ENCODE measurements at places on chromosomes 3 and 15.
A peak's percentile ranks its signal among the peaks of the same experiment; 100 is the strongest.

DNA sequence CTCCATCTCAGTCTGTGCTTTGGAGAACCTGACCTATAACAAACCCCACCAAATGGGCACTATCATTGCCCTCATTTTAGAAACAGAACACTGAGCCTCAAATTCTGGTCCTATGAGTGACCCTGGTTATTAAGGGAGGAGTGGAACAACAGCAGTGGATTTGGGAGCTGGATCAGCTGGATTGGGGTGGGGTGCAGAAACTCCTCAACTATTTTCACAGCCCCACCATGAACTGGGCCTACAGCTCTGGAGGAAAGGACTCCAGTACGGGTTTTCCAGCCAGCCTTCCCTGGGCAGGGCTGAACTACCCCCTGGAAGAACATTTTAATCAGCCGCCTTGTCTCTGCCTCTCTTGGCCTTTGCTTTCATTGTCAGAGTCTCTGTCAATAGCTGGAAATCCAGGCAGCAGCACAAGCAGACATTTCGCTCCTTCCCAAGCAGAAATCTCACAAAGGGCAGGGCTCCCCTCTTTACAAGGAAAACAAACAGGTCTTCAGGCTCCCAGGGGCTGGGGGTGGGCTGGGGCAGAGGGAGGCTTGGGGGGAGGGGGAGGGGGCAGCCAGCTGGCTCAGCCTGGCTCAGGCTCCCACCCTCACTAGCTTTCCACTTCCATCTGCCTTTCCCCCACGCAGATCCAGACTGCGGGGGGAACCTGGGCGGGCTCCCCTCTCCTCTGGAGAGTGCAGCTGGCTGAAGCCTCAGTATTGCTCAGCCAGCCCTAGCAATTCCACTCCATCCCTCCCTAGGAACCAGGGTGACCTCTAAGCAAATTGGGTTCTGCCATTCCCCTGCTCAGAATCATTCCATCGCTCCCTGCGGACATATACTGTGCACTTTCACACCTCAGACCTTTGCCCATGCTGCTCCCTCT, 13.7 kb upstream of the TLE3 start:
- peak; percentile 28 for DNase-seq

DNA sequence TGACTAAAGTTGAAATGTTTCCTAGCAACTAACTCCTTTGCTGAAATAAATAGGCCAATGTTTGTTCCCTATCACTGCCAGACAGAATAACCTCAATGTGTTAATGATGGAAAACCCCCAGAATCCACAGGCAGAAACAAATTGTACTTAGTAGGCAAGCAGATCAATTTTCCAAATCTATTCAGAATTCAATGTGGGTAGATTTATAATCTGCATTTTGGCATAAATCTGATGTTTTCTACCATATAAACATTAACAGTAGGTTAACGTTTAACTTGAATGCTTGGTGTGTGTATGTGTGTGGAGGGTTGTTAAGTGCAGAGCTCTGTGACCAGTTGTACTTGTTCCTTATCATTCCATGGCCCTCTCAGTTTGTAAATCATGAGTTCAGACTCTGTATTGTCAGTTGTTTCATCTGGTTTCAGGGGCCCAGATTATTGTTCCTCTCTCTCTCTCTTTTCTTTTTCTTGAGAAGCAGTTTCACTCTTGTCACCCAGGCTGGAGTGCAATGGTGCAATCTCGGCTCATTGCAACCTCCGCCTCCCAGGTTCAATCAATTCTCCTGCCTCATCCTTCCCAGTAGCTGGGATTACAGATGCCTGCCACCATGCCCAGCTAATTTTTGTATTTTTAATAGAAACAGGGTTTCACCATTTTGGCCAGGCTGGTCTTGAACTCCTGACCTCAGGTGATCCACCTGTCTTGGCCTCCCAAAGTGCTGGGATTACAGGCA, 32.8 kb downstream of the PLSCR1 start:
- no peak for DNase-seq

DNA sequence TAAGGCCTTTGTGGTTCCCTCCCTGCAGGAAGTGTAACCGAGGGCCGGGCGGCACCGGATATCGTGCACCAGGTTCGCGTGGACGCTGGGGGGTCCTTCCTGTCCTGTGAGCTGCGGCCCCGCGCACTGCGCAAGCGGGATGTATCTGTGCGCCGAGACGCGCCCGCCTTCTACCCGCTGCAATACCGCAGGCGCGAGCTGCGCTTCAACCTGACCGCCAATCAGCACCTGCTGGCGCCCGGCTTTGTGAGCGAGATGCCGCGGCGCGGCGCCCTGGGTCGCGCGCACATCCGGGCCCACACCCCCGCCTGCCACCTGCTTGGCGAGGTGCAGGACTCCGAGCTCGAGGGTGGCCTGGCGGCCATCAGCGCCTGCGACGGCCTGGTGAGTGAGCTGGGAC, 35.9 kb downstream of the SAXO2 start:
- no peak for DNase-seq

GRCh38 chr3:181290941-181291340, 301.4 kb upstream of the DNAJC19 start:
- DNase-seq, result no peak

GRCh38 chr3:69983546-69984265, 15.8 kb upstream of the SAMMSON start:
- DNase-seq, result no peak

DNA sequence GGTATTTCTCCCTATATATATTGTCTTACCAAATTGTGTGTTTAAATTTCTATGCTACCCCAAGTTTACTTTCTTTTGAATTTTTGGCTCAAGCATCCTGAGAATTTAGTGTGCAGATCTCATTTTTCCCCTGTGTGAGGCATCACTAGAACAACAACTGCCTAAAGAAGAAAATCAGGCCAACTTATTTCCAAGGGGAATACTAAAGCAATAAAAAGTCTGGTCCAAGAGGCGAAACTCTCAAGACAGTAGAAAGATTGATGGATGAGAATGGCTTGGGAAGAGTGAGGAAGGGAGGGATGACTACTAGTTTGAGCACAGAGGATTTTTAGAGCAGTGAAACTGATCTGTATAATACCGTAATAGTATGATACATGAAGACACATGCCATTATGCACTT, 86.3 kb upstream of the CFAP20DC start:
- no peak for DNase-seq
